ENCODE measurements at places on chromosomes 7 and 10.

- no peak for DNase-seq
Measured at GRCh38 chr7:767580-767940, 40.5 kb upstream of the PRKAR1B start.

GRCh38 chr7:147829016-147829415 lies 761.5 kb upstream of the C7orf33 start:
- DNase-seq = no peak

- DNase-seq = peak; percentile 89
Measured at GRCh38 chr7:102978284-102978683, 65.5 kb downstream of the LRRC17 start.

DNA sequence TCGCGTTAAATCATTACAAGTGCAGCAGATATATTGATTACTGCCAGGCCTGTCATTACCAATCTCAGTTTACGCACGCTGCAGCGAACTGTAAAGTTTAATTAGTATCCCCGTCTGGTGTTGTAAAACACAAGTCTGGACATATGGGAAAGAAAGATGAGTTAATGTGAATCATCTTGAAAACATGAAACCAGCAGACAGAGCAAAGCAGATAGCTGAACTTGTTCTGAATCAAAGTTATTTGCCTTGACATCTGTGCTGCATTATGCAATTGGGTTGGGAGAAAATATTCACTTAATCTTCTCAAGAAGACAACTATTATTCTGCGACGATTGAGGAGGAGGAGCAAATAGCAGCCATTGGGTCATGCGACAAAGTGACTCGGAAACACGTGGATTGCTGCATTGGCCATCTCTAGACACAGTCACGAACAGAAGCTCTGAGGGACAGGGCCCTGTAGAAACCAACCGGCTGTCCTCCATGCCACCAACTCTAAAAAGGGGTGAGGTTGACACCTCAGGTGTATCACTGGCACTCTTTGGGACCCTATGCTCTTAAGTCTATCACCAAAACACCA lies 156.3 kb upstream of the C7orf33 start:
- DNase-seq = no peak

DNA sequence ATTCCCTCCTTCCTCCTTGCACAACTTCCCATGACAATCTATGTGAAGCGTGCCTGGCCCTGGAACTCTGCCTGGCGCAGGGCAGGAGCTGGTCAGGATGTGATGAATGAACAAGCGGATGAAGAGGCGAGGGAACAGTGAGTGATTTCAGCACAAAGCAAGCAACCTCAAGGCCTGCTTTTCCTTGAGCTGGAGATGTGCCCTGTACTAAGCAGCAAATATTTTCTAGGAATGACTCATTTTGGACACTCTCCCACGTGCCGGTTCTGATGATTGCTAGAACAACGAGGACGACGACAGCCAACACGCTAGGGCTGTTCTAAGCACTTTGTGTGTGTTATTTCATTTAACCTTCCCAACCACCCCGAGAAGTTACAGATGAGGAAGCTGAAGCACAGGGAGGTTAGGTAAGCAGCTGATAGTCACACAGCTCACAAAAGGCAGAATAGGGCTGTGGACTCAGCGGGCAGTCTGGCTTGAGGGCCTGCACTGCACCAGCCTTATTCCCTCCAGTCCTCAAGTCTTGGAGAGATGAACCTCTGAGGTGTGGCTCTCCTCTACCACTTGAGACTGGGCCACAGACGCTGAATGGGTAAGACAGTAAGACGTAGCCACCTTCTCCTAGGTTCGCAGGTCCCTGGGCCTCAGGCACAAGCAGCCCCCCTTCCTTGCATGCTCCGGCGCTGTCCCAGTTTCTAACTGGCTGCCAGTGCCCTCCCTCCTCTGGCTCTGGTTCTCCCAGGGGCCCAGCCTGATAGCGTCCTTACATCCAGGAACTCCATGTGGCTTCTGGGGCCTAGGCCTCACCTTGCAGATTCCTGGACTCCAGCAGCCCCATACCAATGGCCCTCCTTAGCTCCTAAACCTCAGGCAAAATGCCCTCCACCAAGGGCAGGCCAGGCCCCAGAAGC lies 59.0 kb downstream of the YKT6 start:
- peak; percentile 90 for DNase-seq

- DNase-seq = peak; percentile 21
Measured at GRCh38 chr7:155371331-155371883, 73.7 kb downstream of the INSIG1 start.

GRCh38 chr10:100327007-100327717 lies 2.9 kb downstream of the PKD2L1 start:
- no peak for DNase-seq

GRCh38 chr10:119806334-119807130 lies 66.1 kb downstream of the MCMBP start:
- DNase-seq = no peak

GRCh38 chr7:44961844-44962482 lies 16.9 kb downstream of the MYO1G start:
- DNase-seq = no peak

GRCh38 chr7:104240401-104240800 lies 32.6 kb upstream of the ORC5 start:
- DNase-seq = no peak

DNA sequence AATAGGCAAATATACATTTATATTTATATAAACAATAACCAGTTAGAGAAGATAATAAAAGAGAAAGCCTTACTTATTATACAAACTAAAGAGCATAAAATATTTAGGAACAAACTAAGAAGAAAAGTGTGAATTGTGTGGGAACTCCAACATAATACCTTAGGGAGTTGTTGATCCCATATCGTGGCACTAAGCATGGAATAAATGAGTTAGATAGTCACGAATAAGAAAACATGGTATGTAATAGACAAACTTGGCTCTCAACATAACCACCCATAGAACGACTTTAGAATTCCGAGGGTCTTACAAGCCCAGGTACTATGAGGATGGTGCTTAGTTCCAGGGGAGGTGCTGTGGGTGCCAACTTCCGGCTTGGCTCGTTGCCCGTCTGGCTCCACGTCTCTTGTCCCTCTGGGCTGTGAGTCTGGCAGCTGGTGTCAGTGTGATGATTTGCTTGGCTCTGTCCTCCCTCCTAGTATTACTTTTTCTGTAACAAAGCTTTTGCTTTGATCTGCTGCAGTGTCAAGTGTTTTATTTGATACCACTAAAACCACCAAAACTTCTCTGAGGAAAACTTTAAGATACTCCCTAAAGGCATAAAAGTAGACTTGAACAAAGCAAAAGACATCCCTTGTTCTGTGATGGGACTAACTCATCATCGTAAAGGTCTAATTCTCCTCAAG lies 9.5 kb upstream of the RBM20 start:
- DNase-seq = peak; percentile 56

- no peak for DNase-seq
Measured at GRCh38 chr7:8131694-8132605, 130.0 kb downstream of the ICA1 start.

DNA sequence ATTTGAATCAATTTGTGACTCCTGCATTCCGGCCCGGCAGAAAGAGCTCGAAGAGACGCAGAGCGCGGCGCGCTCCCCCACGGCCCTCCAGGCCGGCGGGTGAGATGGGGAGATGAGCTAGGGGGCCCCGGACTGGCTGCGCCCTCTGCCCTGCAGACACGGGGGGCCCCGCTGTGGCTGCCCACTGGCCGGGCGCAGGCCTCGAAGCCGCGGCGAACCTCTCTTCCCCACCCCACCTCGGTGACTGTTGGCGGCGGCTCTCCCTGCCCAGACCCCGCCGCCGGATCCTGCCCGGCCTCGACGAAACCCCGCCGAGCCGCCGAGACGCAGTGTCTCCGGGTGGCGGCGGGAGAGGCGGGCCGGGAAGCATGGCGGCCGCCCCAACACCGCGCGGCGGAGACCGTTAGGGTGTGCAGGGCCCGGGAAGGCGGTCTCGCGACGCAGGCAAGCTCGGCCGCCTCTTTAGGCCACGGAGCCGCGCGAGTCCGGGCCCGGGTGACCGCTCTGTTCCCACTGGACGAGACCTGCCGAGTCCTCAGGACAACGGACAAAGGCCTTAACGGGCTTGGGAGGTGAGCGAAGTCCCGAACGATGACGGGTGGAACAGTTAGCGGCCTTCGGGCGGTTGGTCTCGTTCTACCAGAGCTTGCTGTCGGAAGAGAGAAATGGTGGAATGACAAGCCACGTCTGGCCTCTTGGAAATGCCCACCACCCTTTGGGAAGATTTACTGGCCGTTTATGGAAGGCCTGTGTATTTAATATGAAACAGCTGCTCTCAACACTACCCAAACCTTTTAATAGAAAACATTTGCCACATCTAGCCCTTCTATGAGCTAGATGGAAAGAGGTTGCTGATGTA lies 24.3 kb downstream of the NUP42 start:
- peak; percentile 48 for DNase-seq

GRCh38 chr7:151150388-151150787 lies 17.1 kb downstream of the GBX1 start:
- no peak for DNase-seq

GRCh38 chr7:151045967-151046366 lies 2.4 kb upstream of the ASIC3 start:
- no peak for DNase-seq

DNA sequence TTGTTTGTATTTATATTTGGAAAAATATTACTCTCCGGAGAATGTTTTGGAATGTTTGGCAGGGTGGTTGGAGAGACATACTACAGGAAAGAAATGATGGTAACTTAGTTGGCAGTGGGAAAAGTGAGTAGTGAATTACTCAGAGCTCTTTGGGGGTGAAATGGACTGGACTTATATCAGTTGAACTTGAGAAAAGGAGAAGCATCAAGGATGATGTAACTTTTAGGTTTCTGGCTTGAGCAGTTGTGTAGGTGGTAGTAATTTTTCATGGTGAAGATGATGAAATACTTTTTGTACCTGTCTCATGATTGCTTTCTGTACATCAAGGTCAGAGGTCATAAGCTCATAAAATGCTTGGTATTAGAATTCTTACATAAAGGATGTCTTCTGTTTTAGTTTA lies 617.2 kb downstream of the AUTS2 start:
- DNase-seq = no peak

GRCh38 chr7:28698840-28699239 lies 259.3 kb downstream of the TRIL start:
- no peak for DNase-seq

DNA sequence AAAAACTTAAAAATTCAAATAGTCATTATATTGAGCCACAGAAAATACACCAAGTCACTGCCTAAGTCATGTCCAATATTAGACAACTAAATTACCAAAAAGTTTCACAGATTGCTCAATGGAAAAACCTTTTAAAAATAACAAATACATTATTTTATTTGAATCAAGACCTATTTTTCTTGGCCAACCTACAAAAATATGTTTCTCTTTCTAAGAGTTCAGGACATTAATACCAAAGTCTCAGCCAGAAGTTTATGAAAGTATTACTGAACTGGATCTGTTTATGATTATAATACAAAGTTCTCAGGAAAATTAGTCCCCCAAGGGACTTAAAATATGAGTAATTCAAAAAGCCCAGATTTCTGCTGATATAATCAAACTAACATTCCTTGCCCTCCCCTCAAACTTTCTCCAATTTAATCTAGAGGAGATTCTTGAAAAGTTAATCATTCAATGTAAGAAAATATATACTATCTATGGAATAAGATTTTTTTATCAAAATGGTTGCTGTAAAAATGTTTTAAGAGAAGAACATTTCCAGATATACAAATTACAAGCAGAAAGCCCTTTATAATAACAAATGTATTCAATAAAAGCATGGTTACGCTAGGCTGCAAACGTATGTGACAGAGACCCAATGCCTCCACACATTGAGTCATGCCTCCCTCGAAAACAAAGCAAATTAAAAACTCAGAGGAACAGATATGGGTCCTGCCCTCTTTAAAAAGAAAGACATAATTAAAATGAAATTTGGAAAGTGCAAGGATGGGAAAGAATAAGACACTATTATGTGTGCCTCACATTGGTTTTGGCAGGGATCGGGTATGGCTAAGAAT lies 381.6 kb downstream of the PARD3 start:
- DNase-seq = no peak

- no peak for DNase-seq
Measured at GRCh38 chr7:69095649-69096048, 502.6 kb upstream of the AUTS2 start.

- DNase-seq = no peak
Measured at GRCh38 chr7:6379886-6380285, 67.9 kb downstream of the DAGLB start.

DNA sequence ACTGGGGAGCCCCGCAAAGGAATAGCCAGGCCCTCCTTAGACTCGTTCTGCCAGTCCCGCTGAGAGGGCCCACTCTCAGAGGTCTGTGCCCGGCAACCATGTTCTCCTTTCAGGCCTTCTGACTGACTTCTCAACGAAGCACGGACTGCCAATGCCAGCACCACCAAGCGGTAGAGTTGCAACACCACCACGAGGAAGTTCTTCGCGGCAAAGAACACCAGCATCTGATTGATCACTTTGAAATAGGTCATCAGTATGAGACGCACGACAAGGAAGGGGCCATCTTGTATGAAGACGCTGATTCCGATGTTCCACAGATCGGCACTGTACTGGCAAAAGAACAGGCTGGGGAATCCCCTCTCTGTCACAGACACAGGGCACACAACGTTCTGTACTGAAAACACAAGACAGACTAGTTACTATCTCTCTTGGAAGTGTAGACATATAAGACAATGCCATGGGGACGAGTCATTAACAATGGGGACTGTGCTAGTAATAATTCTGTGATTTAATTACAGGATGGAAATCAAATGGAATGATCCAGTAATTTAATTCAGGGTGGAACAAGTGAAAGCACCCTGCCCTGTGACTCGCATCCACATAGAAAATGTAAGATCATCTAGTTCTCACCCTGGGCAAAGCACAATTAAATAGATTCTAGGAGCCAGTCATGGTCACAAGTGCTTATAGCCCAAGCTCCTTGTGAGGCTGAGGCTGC lies 42.7 kb downstream of the TMEM26 start:
- no peak for DNase-seq

DNA sequence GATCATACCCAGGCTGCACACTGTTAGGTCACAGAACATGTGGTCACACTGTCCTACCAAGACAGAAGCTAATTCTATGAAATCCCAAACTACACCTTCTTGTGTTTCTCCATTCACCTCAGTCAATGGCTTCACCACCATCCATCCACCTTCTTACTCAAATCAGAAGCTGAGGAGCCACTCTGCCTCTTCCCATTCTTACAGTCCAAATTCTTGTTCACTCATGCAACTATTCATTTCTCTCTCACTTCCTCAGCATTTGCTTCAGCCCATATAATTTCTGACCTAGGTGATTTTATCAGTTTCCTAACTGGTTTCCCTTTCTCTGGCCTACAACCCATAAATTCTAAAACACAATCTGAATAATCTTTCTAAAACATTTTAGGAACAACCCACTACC lies 229.2 kb downstream of the LRRN3 start:
- DNase-seq = no peak
